ENCODE measurements at places on chromosomes 1 and 21.

DNA sequence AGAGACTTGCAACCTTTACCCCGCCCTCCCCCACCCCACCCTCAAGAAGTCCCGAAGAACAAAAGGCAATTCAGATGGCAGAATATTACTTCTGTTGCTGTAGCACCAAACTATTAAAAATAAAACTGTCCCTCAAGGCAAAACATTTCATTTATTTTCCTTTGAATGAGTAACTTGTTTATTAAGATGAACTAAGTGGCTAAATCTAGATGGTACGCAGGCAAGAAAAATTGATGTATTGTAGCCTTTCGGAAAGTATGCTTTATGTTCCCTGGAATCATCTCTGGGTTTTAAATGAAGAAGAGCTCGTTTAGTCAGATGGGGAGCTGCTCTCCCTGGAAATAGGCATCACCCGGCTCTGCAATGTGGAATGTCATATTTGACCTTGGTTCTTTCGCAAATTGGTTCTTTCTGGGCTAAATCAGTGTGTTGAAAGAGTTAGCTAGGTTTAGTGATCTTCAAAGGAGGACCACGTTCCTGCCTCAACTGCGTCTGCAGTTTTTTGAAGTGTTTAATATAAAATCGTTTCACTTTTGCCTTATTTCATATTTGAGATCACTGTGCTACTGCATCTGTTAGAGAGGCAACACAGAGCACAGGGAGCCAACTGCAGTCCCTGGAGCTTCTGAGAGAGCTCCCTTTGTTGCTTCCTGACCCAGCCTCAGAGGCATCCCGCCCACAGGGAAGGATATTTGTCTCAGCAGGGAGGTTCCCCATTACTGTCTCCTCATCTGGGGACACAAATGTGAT lies 61.8 kb downstream of the KIF26B start:
- no peaks in the 10 kb centered on the region for H3K4me1 ChIP-seq
- H3K27me3 ChIP-seq, result peaks cover 95% of the 10 kb centered on the region
- H3K36me3 ChIP-seq, result no peaks in the 10 kb centered on the region
- H3K4me3 ChIP-seq, result no peak overlapping the region
- no peak overlapping the region for H3K27ac ChIP-seq

GRCh38 chr1:226547754-226548191 lies 791 bp upstream of the STUM start:
- peaks cover 8% of the 10 kb centered on the region for H3K27me3 ChIP-seq
- no peaks in the 10 kb centered on the region for H3K36me3 ChIP-seq
- H3K27ac ChIP-seq, result no peak overlapping the region

DNA sequence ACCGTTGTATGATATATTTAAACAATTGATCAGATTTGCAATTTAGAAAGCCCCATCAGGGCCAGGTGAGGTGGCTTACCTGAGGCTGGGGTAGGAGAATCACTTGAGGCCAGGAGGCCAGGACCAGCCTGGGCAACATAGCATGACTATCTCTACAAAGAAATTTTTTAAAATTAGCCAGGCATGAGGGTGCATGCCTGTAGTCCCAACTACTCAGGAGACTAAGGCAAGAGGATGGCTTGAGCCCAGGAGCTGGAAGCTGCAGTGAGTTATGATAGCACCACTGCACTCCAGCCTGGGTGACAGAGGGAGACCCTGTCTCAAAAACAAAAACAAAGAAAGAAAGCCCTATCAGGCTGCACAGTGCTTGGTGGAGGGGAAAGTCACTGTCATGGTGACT lies 159.9 kb upstream of the RAB4A start:
- H3K36me3 ChIP-seq, result no peaks in the 10 kb centered on the region
- no peaks in the 10 kb centered on the region for H3K4me1 ChIP-seq
- H3K4me3 ChIP-seq, result no peak overlapping the region
- DNase-seq, result no peak

- H3K4me1 ChIP-seq, result no peaks in the 10 kb centered on the region
- no peak for DNase-seq
- no peak overlapping the region for H3K4me3 ChIP-seq
- H3K27ac ChIP-seq, result no peak overlapping the region
- no peaks in the 10 kb centered on the region for H3K36me3 ChIP-seq
- H3K27me3 ChIP-seq, result no peaks in the 10 kb centered on the region
Measured at GRCh38 chr1:181918880-181919525, 142.5 kb downstream of the ZNF648 start.

DNA sequence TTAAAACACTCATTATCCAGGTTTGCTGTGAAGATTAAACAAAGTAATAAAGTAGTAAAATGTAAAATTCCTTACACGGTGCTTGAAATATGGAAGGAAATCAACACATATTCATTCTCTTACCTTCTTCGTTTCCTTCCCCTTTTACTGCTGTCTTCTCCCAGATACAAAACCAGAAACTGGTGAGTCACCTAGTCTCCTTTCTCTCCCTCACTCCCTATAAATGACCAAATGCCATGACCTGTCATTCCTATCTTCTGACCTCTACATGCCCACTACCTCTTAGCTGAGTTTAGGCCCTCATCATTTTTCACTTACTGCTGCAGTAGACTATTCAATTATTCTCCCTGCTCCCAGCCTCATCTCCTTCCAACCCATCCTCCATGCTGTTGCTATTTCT lies 4.3 kb upstream of the NR1I3 start:
- no peaks in the 10 kb centered on the region for H3K36me3 ChIP-seq
- DNase-seq, result no peak
- H3K27ac ChIP-seq, result no peak overlapping the region
- H3K27me3 ChIP-seq, result no peaks in the 10 kb centered on the region
- no peak overlapping the region for H3K4me3 ChIP-seq

DNA sequence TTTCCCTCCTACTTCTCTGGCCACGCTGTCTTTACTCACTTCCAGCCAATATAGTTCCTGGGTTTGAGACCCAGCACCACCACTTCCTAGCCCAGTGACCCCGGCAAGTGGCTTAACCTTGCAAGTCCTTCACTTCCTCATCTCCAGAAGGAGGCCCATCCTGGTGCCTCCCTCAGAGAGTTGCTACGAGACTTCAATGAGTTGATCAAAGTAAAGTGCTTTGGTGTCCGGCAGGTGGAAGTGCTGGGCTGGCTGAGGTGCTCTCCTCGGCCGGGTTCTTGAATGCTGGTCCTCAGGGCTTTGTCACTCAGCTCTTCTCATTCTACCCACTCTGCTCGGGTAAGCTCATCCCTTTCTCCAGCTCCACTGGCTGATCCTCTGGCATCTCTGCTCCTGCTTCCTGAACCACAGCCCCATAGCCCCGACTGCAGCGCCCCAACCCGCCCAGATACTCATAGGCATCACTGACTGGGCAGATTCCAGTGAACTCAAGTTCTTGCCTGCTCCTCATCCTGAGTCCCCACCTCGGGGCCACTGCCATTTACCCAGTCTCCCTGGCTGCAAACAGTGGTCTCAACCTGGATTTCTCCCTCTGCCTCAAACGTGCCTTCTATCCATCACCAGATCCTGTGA lies 75.8 kb upstream of the WNT4 start:
- no peak overlapping the region for H3K27ac ChIP-seq
- DNase-seq, result no peak
- H3K4me1 ChIP-seq, result no peaks in the 10 kb centered on the region
- no peak overlapping the region for H3K4me3 ChIP-seq
- no peaks in the 10 kb centered on the region for H3K36me3 ChIP-seq
- H3K27me3 ChIP-seq, result no peaks in the 10 kb centered on the region

Data from PC-9 (cell line).